DMS79 treated with DMSO at 0.1 percent for 48 hours (cell line): ENCODE measurements at places on chromosomes 2 and 18.

- no peak for DNase-seq
Observed at GRCh38 chr2:232437195-232437571, 18.8 kb upstream of the ALPI start.

- DNase-seq: peak; percentile 7
Observed at GRCh38 chr2:219514196-219514761, at the start of gene ASIC4. Gene ASIC4 (plus strand): TSS chr2:219514482. CDS start chr2:219514725, 243 bp downstream.

GRCh38 chr18:12750076-12750714 lies 47.4 kb downstream of the PSMG2 start:
- DNase-seq: peak; percentile 54

- no peak for DNase-seq
Observed at GRCh38 chr18:71442731-71443141, 1101.4 kb downstream of the CBLN2 start.

DNA sequence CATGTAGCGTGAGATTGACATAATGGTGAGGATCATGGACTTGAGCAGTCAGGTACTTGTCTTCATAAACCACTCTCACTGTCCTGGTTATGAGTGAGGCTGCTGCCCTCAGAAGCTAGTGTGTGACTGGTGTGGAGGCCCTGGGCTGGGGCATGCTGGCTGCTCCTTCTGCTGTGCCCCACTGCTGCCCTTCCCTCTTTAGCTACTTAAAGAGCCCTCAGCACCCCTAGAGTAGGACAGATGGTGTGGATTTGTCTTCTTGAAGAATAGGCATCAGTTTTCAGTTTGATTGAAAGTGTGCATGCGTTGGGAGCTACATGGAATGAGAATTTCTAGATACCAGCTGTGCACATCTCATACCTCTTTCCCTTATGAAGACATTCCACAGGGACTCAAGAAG lies 15.4 kb downstream of the CPLX4 start:
- DNase-seq: no peak
